ENCODE measurements at places on chromosomes 2 and 18. TPM values are rescaled to one million over a fixed set of nuclear protein-coding genes. Genes with fewer than 3 reads are reported as not detected.

DNA sequence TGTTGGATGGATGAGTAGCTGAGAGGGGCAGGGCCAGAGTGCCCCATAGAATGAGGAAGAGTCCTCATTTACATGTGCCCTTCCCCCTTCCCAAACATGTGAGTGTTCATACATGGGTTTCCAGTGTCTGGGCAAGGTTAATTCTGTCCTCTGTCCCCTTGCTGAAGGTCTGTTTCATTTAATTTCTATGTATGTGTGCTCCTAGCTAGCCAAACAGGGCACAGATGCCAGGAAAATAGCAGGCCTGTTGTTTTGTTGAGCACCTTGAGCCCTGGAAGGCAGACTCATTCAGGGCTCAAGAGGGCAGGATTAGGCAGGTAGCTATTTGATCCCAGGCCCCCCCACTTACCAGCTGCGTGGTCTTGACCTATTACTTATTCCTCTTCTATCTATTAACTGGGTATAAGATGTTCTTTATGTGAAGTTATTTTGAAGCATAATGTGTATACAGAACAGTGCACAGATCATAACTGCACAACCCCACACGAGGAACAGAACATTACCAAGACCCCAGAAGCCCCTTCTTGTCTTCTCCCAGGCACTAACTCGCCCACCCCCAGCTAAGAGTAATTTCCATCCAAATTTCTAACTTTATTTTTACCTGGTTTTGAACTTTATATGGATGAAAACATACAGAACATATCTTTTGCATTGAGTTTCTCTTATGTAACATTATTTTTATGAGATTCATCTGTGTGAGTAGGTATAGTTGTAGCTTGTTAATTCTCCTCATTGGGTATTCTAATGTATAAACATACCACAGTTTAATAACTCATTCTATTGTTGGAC, 164.3 kb downstream of the RPIA start:
- no peak for DNase-seq

DOK6 gene
- total RNA-seq, result 2.7 TPM

GRCh38 chr2:102269200-102269524, 42.2 kb upstream of the IL1RL1 start:
- no peak for DNase-seq

TMEM169 gene
- 1.6 TPM for total RNA-seq

DNA sequence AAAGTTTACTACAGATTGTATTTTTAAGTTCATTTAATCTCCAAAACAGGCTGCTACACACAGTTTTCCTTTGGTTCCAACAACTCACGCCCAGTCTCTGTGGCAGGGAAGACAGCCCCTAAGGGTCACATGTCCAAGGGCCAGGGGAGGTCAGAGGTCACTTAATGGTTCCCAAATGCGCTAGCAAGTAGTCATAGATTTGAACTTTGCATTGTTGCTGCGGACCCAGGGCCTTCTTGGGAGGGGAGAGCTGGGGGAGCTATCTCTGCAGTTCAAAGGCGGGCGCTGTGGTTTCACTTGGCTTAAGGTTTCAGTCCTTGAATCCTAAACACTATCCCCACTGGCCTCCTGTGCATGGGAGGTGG, 74.8 kb upstream of the ZNF532 start:
- DNase-seq, result no peak

DNA sequence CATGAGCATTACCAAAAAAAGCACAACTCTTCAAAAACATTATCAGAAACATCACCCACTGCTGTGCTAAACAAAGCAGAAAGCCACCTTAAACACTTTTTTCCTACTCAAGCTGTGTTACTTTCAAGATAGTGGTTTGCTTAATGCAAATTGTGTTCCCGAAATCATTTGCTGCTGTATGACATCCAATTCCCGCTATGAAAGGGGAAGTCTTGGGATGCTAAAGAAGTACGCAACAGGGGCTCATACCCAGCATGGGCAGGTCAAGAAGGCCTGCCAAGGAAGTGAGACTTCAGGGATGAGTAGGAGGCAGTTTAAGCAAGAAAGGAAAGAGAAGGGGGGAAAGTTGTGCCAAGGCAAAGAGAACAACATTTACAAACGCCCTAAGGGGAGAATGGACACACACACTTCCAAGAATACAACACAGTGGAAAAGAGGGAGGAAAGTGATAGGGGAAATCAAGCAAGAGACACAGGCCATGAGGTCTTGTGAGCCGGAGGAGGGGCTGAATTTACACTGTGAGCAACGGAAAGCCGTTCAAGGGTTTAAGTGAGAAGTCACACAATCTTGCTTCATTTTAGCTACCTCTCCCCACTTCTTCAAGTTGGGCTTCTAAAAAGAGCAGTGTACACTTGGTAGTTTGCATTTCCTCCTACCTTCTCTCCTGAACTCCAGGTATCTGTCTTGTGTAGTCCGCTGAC, 4.0 kb downstream of the PTPN2 start:
- no peak for DNase-seq

DNA sequence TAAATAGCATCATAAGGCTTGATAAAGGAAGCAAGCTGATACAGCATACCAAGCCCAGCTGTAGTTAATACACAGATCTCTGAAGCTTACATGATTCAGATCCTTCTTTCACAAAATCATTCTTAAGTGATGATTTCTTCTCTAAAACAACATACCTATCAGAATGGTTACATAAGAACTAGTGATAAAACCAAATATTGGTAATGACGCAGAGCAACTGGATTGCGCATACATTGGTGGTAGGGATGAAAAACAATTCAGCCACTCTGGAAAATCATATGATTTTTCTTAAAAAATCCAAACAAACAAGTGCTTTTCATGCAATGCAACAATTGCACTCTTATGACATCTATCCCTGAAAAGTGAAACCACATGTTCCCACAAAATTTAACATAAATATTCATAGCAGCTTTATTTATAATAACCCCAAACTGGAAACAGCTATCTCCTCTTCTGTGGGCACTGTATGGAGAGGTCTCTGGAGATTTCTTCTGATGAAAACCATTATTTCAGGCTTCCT, 153.6 kb upstream of the DSEL start:
- no peak for DNase-seq

DNA sequence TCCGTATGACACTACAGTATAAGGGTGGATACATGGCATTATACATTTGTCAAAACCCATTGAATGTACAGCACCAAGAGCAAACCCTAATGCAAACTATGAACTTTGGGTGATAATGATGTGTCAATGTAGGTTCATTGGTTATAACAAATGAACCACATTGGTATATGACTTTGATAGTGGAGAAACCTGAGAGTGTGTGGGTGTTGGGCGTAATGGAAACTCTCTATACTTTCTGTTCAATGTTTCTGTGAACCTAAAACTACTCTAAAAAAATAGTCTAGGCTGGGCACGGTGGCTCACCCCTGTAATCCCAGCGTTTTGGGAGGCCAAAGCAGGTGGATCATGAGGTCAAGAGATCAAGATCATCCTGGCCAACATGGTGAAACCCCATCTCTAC, 6.5 kb upstream of the ACTG2 start:
- no peak for DNase-seq

GRCh38 chr2:120985997-120986651, 250.5 kb downstream of the GLI2 start:
- no peak for DNase-seq

ZSWIM2 gene
- total RNA-seq, result 1.0 TPM

GRCh38 chr18:6746386-6746960, 17.0 kb downstream of the ARHGAP28 start:
- DNase-seq, result no peak

SPDYA gene
- total RNA-seq, result not detected

DNA sequence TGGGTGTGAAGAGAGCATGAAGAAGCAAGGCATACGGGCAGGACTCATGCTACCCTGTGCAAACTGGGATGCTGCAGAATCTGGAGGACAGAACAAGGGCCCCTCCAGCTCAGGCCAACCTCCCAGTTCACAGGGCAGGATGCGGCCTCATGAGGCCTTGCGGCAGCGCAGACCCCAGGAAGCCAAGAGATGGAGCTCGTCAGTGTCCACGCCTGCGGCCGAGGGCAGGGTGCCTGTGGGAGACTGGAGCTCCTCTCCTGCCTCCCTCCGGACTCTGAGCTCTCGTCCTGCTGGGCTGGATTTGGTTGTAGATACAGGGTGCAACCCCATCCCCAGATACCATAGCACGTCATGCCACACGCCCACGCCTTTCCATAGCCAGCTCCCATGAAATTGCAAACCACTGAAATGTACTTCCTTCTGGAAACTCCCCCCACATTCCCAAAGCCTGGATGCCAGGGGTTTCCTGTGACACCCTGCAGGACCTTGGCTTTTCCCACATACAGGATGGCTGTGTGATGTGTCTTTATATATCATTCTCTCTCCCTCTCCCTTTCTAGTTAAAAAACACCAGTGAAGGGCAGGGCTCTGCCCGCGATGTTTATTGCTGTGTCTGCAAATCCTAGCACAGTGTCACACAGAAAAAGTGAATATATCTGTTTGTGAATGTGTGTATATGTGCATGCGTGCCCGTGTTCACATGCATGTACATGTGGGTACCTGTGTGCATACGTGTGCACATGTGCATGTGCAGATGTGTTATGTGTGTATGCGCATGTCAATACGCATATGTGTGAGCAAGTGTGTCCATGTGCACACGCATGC, 12.3 kb upstream of the SNTG2 start:
- DNase-seq, result no peak

- DNase-seq, result no peak
Measured at GRCh38 chr2:176074919-176075425, 8.8 kb downstream of the EVX2 start.
